Posterior cingulate gyrus (tissue), 11 donors: ENCODE measurements at places on chromosomes 7 and 10.

GRCh38 chr7:78770422-78771410, 682.8 kb downstream of the MAGI2 start:
- DNase-seq = peak; percentile 67

DNA sequence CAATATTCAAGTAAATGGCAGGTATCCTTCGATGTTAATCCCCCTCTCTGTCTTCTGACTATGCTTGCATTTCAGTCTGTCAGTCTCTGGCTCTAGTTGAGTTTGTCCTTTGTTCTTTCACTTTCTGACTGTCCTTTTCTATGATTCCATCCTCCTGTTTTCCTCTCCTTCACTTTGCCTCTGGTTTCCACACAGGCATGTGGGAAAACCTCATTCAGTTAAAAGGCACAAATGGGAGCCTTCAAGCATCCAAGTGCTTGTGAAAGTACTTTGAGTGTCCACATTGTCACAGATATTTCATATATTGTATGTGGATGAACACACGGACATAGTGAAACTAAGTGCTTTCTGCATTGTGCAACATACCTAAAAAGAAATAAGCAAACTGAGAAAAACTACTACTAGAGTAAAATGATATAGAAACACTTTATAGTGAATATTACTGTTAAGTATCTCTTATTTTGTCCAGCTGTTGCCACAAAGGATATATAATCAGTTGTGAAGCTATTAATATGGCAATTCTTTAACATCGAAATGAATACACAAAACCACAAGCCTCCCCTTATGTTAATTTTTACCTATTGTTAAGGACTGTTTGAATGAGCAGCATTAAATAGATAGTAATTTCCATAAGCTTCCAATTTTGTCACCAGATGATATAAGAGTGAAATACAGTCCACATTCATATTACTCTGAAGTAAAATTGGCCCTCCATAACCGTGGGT, 71.7 kb downstream of the NRBF2 start:
- DNase-seq = no peak

- DNase-seq = no peak
These were observed 414.0 kb downstream of the PHTF2 start for GRCh38 chr7:78212476-78213060.

DNA sequence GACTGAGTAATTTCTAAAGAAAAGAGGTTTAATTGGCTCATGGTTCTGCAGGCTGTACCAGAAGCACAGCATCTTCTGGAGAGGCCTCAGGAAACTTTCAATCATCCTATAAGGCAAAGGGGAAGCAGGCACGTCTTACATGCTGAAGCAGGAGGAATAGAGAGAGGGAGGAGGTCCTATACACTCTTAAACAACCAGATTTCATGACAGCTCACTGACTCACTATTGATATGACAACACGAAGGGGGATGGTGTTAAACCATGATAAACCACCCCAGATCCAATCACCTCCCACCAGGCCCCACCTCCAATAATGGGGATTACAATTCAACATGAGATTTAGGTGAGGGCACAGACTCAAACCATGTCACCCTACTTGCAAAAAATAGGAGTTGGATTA, 201.5 kb downstream of the CDK14 start:
- DNase-seq = no peak

DNA sequence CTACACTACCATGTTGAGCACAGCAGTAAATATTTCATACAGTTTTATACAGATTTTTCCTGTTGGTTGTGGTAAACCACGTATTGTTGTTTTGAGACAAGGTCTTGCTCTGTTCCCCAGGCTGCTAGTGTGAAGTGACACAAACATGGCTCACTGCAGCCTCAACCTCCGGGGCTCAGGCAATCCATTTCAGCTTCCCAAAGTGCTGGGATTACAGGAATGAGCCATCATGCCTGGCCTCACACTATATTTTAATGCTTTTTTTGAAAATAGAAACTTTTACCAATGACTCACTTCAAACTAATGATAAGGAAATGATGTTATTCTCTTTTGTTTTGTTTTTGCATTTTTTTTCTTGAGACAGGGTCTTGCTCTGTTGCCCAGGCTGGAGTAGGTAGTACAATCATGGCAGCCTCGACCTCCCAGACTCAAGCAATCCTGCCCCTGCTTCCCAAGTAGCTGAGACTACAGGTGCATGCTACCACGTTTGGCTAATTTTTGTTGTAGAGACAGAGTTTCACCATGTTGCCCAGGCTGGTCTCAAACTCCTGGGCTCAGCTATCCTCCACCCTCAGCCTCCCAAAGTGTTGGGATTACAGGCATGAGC, 210.6 kb downstream of the TPST1 start:
- DNase-seq = no peak

- DNase-seq = no peak
These were observed 527.8 kb upstream of the AUTS2 start for GRCh38 chr7:69070476-69070875.

- DNase-seq = no peak
These were observed 35.8 kb downstream of the ELFN1 start for GRCh38 chr7:1705856-1706255.

DNA sequence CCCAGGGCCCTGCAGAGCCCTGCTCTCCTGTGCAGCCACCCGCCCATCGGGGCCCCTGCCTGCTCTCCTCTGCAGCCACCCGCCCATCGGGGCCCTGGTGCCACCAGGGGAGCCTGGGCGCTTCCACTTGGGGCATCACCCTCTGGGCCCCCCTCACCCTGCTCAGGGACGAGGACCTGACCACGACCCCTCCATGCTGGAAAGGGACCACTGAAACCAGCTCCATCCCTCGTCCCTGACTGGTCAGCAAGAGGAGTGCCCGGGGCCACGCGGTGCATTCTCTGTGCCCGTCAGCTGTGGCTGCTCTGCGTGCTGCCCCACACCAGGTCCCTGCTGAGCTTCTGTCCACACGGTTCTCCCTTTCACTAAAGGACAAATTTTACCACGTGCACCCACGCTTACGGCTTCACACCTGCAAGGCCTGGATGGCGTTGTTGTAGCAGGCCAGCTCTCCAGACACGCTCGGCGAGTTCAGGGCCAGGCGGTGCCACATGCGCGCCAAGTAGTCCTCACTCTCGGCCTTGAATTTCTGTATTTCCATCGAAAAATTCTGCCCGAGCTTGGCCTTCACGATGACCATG, 57.6 kb downstream of the CFAP46 start:
- peak; percentile 66 for DNase-seq

- DNase-seq = no peak
These were observed 43.2 kb upstream of the GDF10 start for GRCh38 chr10:47256751-47257336.

DNA sequence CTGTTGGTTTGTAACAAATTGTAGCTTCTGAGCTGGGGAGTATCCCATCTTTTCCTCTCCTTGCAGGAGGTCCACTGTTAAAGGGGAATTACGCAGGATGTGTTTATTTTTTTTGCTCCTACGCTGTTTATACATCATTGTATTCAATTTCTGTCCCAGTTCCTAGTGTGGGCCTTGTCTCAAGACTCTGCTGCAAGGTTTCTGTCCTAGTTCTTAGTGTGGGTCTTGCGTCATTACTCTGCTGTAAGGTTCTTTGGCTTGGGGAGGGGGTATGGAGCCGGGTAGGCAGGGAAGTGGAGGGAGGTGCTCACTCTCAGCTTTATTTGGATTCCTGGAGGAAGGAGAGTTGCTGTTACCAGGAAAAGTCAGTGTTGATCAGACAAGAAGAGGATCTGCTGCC, 64.0 kb upstream of the TRIM8 start:
- DNase-seq = no peak

DNA sequence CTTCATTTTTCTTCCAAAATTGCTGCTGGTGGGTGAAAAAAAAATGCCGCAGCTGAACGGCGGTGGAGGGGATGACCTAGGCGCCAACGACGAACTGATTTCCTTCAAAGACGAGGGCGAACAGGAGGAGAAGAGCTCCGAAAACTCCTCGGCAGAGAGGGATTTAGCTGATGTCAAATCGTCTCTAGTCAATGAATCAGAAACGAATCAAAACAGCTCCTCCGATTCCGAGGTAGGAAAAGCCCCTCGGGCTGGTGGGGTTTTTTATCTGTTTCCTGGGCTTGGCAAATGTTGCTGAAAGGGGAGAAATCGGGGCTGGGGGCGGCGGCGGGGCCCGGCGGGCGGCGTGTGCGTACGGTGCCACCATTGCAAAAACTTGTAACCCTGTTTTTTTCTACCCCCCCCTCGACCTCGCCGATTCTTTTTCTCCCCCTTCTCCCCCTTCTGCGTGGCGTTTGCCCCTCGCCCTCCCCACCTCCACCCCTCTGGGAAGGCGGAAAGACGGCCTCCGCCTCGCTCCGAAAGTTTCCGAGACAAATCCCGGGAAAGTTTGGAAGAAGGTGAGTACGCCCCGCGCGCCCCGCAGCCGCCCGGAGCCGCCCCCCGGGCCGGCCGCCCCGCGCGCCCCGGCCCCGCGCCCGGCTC, 789 bp downstream of the TCF7L2 start:
- no peak for DNase-seq

DNA sequence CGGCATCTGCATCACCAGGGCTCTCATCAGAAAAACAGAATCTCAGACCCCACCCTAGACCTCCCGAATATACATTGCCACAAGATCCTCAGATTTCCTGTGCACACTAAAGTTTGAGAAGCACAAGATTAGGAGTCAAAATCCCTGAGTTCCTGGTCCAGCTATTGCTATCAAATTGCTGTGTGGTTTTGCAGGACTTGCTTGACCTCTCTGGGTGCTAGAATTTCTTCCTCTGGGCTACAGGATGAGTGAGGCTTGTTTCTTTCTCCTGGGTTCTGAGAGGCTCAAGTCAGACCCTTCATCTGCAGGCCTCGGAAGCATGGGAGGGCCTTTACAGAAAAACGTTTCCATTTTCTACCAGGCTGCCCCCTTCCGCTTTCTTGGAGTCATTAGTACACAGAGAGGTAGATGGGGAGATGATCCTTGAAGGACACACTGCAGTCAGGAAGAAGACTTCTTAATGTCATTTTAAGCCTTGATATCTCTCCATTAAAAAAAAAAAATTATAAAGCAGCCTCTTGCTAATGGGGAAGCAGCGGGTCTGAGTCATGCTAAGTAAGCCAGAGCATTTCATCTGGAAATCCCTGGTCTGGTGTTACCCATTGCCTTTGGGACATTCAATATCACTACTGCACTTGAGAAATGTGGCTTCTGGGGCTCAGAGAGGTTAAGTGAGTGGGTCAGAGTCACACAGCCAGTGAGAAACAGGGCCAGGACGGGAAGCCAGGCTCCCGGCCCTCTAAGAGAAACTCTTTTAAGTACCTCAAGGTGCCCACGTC, 173.5 kb downstream of the KCNMA1 start:
- DNase-seq = no peak

DNA sequence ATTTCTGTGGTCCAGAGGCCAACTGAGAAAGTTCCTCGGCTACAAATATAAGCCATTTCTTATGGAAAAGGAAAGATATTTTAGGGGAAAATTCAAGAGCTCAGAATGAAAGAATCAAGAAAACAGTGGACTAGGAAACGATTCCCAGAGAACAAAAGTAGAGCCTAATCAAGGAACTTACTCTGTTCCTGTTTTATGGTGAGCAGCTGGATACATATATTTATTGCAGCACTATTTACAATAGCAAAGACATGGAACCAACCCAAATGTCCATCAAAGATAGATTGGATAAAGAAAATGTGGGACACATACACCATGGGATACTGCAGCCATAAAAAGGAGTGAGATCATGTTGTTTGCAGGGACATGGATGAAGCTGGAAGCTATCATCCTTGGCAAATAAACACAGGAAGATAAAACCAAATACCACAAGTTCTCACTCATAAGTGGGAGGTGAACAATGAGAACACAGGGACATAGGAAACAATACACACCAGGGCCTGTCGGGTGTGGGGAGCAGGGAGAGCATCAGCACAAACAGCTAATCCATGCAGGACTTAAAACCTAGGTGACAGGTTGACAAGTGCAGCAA, 298.7 kb downstream of the THSD7A start:
- DNase-seq = no peak

- DNase-seq = no peak
These were observed 414.7 kb downstream of the DGKB start for GRCh38 chr7:14487701-14488395.

DNA sequence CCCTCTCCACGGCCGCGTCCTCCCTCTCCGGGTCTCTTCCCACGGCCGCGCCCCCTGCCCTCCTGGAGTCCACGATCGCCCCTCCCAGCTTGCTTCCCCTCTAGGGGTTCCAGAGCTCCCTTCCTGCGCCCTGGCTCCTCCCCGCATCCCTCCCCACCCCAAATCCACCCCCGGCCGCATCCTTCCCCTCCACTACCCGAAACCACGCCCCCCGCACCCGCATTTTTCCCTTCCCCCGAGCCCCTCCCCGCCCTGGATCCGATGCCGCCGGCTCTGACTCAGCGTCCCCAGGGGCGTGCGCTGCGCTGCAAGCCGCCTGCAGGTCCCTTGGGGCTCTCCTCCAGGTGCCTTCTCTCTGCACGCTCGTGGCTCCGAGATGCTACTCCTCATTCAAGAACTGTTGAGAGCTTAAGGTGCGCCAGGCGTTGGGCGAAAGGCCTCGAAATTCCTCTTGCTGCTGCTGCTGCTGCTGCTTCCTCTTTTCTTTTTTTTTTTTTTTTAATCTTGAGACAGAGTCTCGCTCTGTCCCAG, 372 bp upstream of the TMEM130 start:
- DNase-seq = peak; percentile 97

DNA sequence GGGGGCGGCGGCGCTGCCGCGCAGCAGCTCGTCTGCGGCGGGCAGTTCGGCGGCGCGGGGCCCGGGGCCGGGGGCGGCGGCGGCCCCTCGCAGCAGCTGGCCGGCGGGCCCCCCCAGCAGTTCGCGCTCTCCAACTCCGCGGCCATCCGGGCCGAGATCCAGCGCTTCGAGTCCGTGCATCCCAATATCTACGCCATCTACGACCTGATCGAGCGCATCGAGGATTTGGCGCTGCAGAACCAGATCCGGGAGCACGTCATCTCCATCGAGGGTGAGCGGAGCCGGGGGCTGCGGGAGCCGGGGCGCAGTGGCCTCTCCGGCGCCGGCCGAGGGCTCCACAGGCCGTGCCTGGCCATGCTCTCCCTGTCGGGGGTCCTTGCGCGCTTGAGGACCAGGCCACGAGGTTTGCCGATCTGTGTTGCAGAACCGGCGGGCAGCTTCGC, 548 bp downstream of the AGAP3 start:
- no peak for DNase-seq

DNA sequence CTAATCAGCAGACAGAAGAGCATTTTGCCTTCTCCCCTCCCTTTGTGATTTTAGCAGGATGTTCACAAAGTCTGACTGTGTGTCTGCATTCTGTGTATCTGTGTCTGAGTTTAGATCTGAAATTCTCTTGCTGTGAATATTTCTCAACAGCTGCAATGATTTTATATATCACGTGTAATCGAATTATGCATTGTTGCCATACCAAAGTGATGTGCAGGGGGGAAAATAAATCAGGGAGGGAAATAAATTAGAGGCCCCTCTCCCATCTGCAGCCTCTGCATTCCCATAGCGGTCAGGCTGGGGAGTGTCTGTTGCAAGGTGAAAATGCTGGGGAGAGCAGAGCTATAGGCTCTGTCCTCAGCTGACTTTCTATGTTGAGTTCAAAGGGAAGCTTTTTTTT, 209.0 kb downstream of the LRMDA start:
- DNase-seq = no peak

GRCh38 chr10:14659626-14660196, 115.0 kb downstream of the FAM107B start:
- no peak for DNase-seq
